ENCODE measurements at places on chromosomes 2 and 18.

DNA sequence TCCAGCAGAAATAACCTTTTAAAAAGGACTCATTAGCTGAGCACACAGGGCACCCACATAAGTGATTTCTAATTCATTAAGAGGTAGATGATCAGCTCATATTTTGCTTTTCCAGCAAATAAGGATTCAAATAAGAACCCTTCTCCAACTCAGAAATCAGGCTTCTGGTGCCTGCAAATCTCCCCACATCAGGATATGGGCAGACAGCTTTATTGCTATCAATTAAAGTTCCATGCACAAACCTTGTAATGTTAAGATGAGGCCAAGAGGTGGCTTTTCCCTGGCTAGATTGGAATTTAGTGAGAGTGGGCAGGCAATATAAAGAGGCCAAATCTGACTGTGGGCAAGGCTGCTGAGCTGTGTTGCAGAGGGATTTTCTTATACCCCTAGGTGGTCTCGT is 193.6 kb downstream of the SH3RF3 start:
- no peak for DNase-seq

DNA sequence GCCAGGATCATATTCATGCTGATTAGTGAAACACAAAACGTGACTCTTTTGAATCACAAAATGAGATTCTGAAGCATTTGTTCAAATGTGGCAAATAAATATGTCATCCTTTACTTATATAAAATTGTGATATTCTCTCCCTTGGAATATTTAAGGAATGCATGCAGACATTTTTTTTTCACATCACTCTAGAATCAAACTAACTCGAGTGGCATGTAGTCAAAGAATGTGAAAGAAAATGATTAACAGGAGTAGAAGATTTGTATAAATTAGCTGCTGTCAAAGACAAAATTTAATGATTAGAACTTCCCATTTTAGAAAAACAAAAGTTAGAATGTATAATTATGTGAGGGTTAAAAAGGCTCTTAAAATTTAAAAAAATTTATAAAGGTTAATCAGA is 721.0 kb upstream of the FAM98A start:
- DNase-seq = no peak

- no peak for DNase-seq
Measured at GRCh38 chr2:227785293-227785692, 28.3 kb upstream of the CCL20 start.

DNA sequence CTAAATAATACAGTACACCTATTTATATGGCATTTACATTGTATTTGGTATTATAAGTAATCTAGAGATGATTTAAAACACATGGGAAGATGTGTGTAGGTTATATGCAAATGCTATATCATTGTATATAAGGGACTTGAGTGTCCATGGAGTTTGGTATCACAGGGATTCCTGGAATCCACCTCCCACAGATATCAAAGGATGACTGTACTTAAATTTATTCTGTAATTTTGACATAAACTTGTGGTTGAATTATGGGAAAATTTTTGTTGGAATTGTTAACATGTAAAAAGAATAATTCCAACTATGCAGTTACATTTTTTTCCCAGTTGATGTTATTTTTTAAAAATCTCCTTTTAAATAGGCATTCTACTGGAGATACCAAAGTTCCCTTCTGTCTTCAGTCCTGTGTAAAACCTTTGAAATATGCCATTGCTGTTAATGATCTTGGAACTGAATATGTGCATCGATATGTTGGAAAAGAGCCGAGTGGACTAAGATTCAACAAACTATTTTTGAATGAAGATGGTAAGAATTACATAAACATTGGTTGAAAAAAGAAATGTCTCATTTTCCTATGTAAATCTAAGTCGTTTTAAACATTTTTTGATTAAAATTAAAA is 24.1 kb downstream of the GLS start:
- no peak for DNase-seq

- DNase-seq = no peak
Measured at GRCh38 chr2:236293241-236293810, 29.1 kb upstream of the ASB18 start.

- DNase-seq = no peak
Measured at GRCh38 chr2:174052584-174052976, 87.4 kb upstream of the SP3 start.

- DNase-seq = no peak
Measured at GRCh38 chr2:120579916-120580685, 155.6 kb upstream of the GLI2 start.

DNA sequence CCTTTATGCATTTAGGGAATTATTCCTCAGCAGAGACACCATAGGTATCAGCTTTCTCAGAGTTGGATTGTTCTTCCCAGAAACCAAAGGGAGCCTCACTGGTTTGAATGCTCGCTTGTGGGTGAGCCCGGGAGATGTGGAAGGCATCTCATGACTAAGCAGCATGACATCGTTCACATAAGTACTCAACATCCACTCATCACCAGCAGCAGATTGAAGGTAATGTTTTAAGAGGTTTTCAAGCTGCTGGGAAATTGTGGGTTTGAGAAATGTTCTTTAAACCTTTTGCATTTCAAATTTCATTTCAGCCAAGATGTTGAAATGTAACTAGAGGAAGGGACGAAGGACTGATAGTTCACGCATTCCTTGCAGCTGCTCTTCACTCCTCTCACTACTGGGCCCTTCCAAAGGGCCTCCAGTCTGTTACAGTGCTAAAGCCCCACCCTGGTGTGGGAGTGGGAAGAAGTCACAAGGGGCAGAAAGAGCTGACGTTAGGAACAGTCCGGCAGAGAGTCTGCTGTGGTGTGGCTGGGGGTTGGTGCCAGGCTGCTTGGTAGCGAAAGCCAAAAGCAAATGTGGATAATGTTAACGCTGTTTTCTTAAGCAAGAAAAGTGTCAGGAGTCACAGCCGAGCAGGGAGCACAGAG is 324.5 kb upstream of the EPHA4 start:
- DNase-seq = no peak

DNA sequence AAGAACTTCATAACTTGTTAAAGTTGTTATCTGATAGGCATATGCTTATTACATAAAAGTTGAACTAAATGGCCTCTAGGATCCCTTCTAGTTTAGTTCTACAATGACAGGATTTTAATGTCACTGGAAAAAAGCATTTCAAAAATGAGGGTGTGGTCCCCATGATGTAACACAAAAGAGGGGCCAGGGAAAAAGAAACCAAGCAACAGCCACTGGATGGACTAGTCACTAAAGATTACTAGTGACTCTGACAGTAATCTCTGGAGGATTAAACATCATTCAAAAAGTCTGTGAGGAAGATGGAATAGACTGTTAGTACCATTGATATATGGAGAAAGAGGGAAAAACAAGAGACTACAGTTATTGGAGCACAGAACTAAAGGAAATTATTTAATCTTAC is 22.6 kb downstream of the SEPTIN10 start:
- no peak for DNase-seq

DNA sequence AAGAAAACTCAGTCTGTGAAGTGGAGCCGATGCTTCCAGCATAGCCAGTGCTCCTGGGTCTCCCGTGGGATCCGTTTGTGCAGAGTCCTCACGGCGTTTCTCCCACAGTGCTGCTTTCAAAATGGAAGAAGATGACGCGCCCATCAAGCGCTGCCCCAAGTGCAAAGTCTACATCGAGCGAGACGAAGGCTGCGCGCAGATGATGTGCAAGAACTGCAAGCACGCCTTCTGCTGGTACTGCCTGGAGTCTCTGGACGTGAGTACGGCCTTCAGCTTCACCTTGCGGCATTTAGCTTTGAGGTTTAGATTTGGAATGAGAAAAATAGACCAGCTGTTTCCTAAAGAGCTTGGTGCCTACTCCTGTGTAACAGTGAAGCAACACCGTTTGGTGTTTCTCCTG is 107.0 kb downstream of the RNF144A start:
- no peak for DNase-seq

GRCh38 chr2:11681722-11682589 is 12.0 kb upstream of the NTSR2 start:
- DNase-seq = no peak

DNA sequence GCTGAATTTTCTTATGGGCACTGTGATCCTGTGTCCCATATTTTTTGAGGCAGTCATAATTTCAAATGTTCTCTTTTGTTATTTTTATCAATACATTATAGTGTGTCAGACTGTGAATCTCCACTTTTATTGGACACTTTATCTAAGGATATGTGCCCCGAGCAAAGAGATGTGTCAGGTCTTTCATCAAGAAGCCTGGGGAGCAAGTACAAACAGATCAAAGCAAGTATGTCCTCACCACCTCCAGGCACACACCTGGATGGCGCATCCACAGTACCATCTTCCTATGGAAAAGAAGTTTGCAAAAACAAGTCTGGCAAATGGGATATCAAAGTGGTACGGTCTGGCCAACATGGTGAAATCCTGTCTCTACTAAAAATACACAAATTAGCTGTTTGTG is 81.0 kb upstream of the ZNF236 start:
- DNase-seq = no peak

- no peak for DNase-seq
Measured at GRCh38 chr2:12709207-12709522, 7.6 kb upstream of the TRIB2 start.

DNA sequence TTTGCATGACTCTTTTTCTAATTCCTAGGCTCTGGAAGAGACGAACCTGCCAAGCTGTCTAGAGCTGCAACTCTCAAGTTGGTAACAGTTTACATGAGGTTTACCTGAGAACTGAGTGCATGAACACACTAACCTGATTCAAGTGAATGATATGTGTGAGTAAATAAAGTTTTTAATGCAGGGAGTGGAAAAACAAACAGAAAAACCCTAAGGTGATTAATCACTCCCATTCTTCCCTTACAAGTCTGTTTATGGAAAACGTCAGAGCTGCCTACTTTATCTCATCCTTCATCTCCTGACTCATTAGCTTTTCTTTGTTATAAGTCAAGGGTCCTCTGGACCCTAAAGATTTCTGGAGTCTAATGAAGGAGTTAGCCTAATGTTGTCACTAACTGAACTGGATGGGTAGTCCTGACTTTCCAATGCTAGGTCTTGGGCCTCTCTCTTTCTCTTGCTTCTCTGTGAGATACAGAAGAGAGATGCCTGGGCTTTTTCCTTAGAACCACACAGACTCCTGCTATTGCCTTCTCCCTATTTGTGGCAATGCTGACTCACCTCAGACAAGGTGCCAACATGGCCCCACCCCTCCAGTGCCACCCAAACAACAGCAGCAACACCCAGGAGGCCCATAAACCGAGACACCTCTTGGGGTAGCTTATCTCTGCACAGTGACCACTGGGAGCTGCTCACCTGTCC is 952.4 kb downstream of the EPHA4 start:
- DNase-seq = no peak

All from iPS DF 19.7 (cell line).